ENCODE measurements at places on chromosomes 12 and 14.

DNA sequence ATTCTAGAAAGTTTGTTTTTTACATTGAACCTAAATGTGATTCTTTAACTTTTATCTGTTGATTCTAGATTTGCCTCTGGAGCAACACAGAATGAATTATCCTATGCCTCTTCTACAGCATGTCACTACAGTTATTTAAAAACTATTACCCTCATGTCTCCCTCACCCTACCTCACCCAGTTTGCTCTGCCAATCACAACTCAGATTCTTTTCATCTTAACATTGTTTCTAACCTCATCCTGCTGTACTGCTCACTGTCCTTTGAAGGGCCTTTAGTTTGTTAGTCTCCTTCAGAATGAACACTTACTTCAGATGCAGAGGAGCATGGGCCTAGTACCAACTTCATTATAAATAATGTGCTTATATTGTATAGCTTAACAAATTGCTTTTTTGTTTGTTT lies 21.5 kb downstream of the YLPM1 start:
- no peak for DNase-seq

- no peak for DNase-seq
Observed at GRCh38 chr12:49750027-49750995, 9.0 kb downstream of the TMBIM6 start.

- DNase-seq: no peak
Observed at GRCh38 chr14:51636109-51636508, 15.6 kb upstream of the FRMD6 start.

DNA sequence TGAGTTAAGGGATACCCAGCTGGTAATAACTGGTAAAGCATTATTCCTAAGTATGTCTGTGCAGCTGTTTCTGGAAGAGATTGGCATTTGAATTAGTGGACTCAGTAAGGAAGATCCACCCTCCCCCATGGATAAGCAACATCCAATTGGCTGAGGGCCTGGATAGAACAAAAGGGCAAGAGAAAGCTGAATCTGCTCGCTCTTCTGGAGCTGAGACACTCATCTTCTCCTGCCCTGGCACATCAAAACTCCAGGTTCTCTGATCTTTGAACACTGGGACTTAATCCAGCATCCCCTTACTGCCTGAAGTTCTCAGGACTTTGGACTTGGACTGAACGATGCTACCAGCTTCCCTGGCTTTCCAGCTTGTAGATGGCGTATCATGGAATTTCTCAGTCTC lies 63.1 kb upstream of the CNOT2 start:
- DNase-seq: no peak

GRCh38 chr14:104573930-104574329 lies 5.6 kb upstream of the C14orf180 start:
- no peak for DNase-seq

GRCh38 chr12:116563262-116563661 lies 4.1 kb downstream of the MAP1LC3B2 start:
- no peak for DNase-seq

DNA sequence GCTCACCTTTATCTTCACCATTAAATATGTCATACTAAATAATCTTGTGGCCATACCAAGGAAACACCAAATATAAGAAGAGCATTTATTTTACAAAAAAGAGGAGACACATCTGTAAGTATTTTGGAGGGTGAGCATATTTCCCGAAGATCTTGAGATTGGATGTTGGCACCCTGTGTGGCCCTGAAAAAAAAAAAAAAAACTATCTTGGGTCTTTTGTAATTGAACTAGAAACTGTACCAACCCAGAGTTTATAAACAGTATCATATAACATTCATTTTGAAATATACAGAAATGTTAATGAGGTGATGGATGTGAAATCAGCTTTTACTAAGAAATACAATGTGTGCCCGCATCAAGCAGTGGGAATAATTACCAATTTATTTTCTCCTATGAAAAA lies 104.0 kb upstream of the FRMD6 start:
- DNase-seq: no peak

DNA sequence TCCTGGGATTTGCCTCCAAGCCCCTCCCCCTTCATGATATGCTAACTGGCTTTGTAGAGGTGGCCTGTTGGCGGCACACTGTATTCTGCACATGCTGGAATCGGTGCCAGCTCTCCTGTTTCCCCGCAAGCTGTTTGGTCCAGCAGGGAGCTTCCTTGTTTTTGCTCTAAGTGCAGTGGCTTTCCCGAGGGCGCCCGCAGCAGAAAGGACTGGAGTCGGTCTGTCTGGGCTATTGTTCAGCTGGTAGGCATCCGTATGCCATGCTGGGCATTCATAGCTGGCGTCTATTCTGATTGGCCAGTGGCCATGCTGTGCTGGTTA lies 88.9 kb upstream of the MED13L start:
- DNase-seq: no peak

DNA sequence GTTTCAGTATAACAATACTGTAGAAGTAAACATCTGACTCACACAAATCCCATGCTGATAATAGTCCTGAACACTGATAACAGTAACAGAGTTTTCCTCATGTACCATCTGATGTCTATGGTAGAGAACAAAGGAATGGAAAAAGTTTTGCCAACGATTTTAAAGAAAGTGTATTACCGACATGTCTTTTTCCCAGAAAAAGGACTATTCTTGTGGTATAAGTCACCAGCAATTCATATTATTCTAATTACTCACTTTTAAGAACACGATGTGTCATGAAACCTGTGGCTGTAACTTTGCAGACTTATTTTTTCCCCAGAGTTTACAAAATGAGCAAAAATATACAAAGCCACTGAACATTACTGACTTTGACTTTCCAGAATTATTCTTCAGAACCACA lies 40.1 kb upstream of the DCN start:
- no peak for DNase-seq

DNA sequence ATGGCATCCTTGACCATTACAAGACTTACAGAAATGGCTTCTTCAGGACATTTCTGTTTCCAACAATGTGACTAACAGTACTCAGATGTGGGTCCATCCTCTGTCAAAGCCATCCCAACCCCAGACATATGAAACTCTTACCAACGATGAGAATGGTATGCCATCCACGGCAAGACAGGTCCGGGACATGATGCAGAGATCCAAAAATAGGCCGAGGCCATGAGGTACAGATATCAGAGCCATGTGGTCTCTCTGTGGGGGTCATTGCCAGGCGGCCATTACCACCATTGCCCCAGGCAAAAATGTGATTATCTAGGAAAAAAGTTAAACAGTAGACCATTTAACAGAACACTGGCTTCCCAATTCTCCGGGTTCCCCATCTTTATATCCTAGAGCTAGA lies 27.5 kb downstream of the ZC2HC1C start:
- no peak for DNase-seq

DNA sequence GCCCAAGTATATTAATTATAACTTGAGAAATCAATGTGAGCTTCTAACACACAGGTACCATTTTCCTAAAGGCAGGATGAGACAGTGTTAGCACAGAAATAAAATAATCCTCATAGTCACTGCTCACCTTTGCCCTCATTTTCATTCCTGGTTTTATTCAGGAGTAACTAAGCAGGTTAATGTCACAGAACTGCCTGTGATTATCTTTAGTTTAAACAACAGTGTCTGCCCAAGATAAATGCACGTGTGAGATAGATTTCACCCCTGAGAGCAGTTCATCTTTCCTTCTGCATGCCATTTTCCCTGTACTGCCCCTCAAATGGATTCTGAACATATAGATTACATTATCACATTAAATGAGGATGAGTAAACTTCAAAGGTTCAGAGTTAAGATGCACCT lies 250.7 kb downstream of the RMST start:
- DNase-seq: no peak

DNA sequence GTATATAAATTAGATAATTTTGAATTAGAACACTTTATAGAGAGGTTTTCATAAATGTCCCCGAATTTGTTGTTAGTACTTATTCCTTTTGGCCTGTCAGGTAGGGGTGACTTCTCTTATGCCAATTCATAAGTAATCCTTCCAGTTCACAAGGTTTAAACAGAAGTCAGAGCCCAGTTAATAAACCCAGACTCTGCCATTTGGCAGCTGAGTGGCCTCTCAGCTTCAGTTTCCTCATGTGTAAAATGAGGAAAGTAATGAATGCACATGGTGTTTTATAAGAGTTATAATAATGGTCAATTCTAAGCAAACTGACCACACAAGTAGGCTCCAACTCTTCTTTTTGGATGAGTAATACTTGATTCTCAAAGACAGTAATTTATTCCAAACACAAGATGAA lies 10.3 kb downstream of the MTERF2 start:
- DNase-seq: no peak

- DNase-seq: no peak
Observed at GRCh38 chr14:89794096-89794495, 160.4 kb downstream of the EFCAB11 start.

- DNase-seq: no peak
Observed at GRCh38 chr12:1872448-1872847, 46.0 kb downstream of the CACNA2D4 start.

GRCh38 chr14:100885196-100885595 lies 18.3 kb downstream of the RTL1 start:
- DNase-seq: no peak

DNA sequence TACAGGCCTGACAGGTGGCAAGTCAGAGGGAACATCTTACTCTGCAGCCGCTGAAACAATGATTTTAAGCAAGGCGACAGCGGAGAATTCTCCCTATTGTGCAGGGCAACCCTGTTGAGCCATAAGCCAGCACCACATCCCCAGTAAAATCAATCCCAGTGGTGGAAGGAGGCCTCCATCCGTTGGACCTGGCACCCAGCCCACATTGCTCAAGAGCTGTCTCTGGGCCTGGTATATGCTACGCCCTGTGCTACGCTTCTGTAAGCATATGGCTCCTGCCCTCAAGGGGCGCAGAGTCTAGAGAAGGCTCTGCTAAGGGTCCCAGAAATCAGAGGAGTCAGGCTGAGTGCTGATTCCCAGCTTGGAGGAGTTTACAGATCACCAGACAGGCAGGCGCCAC lies 265.5 kb downstream of the CACNA1C start:
- DNase-seq: no peak

DNA sequence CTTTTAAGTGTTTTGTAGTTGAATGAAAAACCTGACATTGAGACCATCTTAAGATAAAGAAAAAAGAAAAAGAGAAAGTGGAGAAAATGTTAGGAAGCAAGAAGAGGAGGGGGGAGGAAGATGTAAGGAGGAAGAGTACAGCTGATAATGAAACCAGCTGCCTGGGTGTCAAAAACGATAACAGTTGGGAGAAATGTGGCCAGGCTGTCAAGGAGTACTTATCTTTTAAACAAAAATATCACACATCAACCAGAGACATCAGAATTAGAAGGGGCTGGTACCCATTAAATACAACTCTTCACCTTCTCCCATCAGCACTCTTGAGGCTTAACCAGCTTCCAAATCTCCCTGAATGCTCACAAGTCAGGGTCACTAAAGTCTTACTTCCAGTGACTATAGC lies 4.5 kb downstream of the SLC11A2 start:
- no peak for DNase-seq

GRCh38 chr12:82325540-82326336 lies 32.4 kb downstream of the CCDC59 start:
- peak; percentile 64 for DNase-seq

DNA sequence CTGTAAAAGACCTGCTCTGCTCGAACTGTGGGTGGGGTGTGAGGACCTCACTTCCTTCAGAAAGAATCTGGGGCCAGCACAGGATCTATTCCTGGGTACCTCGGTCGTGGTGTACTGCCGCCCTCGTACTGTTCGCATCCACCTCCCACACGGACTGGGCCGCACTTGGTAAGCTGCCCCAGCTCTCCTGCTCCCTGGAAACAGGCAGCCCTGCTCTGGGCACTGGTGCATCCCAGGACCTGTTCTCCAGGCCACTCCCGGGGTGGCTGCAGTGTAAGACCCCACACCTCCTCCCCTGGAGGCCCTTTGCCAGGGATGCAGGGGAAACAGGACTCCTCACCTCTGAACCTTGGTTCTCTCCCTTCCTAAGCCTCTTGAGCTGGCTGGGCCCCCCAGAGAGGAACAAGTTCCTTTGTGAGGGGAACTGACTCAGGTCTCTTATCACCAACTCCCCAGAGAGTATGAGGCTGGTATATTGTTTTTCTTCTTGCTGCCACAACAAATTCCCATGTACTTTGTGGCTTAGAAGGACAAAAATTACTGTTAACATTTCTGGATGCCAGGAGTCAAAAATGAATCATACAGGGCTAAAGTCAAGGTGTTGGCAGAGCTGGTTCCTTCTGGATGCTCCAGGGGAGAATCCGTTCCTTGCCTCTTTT lies 276.5 kb downstream of the NUAK1 start:
- no peak for DNase-seq

Data from NCI-H748 treated with DMSO at 0.1 percent for 48 hours (cell line).